ENCODE measurements at places on chromosomes 5 and 9.

DNA sequence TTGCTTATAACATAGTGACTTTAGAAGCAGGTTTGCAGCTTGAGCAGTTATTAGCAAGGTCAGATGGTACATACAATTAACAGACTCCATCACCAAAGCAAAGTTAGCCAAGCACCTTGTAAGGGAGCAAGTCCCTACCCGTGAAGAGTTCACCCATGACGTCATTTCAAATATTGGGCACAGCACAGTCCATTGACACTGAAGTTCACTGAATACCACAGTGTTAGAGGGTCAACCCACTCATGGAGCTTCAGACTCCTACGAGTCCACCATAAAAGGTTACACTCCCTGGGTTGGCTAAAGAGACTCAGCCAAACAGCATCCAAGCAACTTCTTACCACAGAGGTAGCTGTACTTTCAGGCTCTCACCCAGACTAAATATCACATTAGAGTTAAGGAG lies 77.5 kb downstream of the GALNT10 start:
- DNase-seq: no peak

GRCh38 chr5:169161022-169161680 lies 139.8 kb downstream of the SLIT3 start:
- DNase-seq: peak; percentile 73

- no peak for DNase-seq
Measured at GRCh38 chr9:16060436-16061129, 507.7 kb downstream of the CCDC171 start.

DNA sequence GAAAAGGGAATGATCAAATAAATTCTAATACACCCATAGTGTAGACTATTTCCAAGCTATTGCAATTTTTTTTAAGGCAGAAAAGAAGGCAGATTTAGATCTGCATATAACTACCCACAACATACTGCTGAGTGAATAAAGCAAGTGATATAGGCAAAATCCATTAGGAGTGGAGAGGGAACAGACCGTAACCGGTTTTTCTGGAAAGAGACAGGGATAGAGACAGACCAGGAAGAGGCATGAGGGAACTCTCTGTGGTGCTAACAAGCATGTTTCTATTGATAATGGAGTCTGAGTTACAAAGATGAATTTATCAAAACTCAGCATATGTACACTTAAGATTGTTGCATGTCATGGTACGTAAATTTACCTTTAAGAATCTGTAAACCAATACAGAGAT lies 14.5 kb downstream of the ZDHHC21 start:
- no peak for DNase-seq

GRCh38 chr9:124261736-124262648 lies 4.2 kb downstream of the NEK6 start:
- no peak for DNase-seq

- no peak for DNase-seq
Measured at GRCh38 chr5:125372694-125373631, 626.5 kb upstream of the ZNF608 start.

Data from lower leg skin (tissue), 4 donors.